ENCODE measurements at places on chromosomes 12 and 14. TPM values are rescaled to one million over a fixed set of nuclear protein-coding genes. Genes with fewer than 3 reads are reported as not detected.

Gene NELL2
- 2.2 TPM for polyA plus RNA-seq

Gene APOLD1
- 3.1 TPM for polyA plus RNA-seq

Gene LBHD2
- polyA plus RNA-seq: 0.08 TPM

Gene EPYC
- polyA plus RNA-seq: 0.05 TPM

Gene SPTB
- 1.2 TPM for polyA plus RNA-seq

Gene TAS2R43
- polyA plus RNA-seq: not detected

Gene ZFHX2
- polyA plus RNA-seq: 0.67 TPM

Gene LRCOL1
- 1.3 TPM for polyA plus RNA-seq

Gene SMCO2
- polyA plus RNA-seq: 0.33 TPM

Gene C12orf60
- polyA plus RNA-seq: 0.87 TPM

Gene NEDD8
- polyA plus RNA-seq: 242 TPM

Gene IFNG-AS1
- polyA plus RNA-seq: 0.03 TPM

Gene DAO
- polyA plus RNA-seq: 0.08 TPM

Gene MGAT4C
- 0.04 TPM for polyA plus RNA-seq

Gene MYH6
- 0.28 TPM for polyA plus RNA-seq

Gene RILPL1
- 9.5 TPM for polyA plus RNA-seq

Gene FSCB
- not detected for polyA plus RNA-seq

Gene ARHGDIB
- polyA plus RNA-seq: 269 TPM

Gene FAM181A
- polyA plus RNA-seq: 1.9 TPM

Gene ISCA2
- polyA plus RNA-seq: 24.7 TPM

Gene SERPINA12
- polyA plus RNA-seq: not detected

Gene TMEM132C
- polyA plus RNA-seq: 0.44 TPM

Gene CAPRIN2
- 16.4 TPM for polyA plus RNA-seq

Gene UNC79
- 0.03 TPM for polyA plus RNA-seq

Gene SIX6
- not detected for polyA plus RNA-seq

Gene LRP1-AS
- not detected for polyA plus RNA-seq

Gene BDKRB2
- 0.77 TPM for polyA plus RNA-seq

Gene CLECL1
- polyA plus RNA-seq: 1.9 TPM

Gene PRR4
- polyA plus RNA-seq: 3.4 TPM

Gene KERA
- polyA plus RNA-seq: not detected

Gene GYS2
- polyA plus RNA-seq: 0.03 TPM

Gene ASB2
- polyA plus RNA-seq: 1.8 TPM

Gene C12orf56
- 0.03 TPM for polyA plus RNA-seq

Gene TMEM121
- 2.6 TPM for polyA plus RNA-seq

Gene KSR2
- polyA plus RNA-seq: 0.09 TPM

Gene HOXC12
- polyA plus RNA-seq: not detected

Gene GALNT8
- polyA plus RNA-seq: 0.30 TPM

Gene METTL3
- 34.6 TPM for polyA plus RNA-seq

Gene FOXN4
- 0.04 TPM for polyA plus RNA-seq

Gene LRP10
- polyA plus RNA-seq: 25.7 TPM

Gene KLHL33
- 0.03 TPM for polyA plus RNA-seq

Gene KCNK13
- 0.39 TPM for polyA plus RNA-seq

Gene ACSS3
- polyA plus RNA-seq: 6.9 TPM

Gene NUAK1
- polyA plus RNA-seq: 2.9 TPM

Gene BICDL1
- polyA plus RNA-seq: 6.4 TPM

Gene PLEKHG7
- polyA plus RNA-seq: 0.81 TPM

Gene FGF6
- polyA plus RNA-seq: not detected

Gene MED6
- 17.5 TPM for polyA plus RNA-seq

Gene STAT2
- polyA plus RNA-seq: 67.2 TPM

Gene PMEL
- polyA plus RNA-seq: 1.0 TPM

Gene TAS2R31
- 0.14 TPM for polyA plus RNA-seq

Gene SRSF9
- polyA plus RNA-seq: 127 TPM
